ENCODE measurements at places on chromosomes 7 and 10.
A peak's percentile ranks its signal among the peaks of the same experiment; 100 is the strongest.

DNA sequence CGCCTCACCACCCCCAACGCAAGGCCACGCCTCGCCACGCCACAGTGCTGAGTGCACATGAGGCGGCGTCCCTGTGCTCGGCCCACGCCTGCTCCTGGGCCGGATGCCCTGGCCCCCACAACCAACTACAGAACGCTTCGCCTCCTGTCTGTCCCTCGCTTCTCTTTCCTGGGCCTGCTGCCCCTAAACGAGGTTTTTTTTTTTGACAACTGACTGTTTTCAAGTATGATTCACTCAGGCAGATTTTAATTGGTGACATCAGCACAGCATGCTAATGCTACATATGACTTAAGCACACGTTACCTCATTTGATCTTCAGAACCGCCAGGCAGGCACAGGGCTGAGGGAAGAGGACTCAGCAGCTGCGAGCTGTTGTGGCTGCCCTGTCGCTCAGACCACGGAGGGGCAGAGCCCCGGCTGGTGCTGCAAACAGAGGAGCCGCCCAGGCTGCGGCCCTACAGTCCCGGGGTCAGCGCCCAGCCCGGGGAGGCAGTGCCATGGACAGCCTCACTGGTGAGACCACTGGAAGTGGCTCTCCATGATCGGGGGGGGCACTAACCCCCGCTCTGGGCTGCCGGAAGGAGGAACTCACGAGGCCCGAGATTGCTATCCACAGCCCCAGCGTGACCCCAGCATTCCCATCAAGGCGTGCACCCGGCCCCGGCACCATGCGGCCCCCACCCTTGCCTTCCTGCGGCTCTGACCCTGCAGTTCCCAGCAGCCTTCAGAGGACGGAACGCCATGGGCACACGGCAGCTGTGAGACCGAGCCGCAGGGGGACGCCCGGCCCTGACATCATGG lies 212.8 kb downstream of the MAD1L1 start:
- peak; percentile 76 for DNase-seq

GRCh38 chr7:100475549-100475948 lies 3.5 kb downstream of the TSC22D4 start:
- peak; percentile 70 for DNase-seq

- peak; percentile 86 for DNase-seq
These were observed 58.2 kb upstream of the ANTXRL start for GRCh38 chr10:46228563-46229071.

DNA sequence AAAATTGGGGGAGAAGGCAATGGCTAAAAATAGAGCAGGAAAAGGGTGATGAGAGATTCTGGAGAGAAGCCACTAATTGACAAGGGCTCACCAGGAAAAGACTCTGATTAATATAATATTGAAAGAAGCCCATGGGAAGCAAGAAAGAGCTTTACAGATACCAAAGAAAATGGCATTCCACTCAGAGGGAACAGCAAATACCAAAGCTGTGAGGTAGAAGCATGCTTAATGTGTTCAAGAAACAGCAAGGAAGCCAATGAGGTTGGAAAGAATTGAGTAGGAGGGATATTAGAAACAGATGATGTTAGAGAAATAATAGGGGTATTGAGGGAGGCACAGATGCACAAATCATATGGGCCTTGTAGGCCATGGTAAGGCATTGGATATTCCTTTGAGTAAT lies 130.1 kb downstream of the MYO3A start:
- no peak for DNase-seq

- no peak for DNase-seq
These were observed 625.1 kb downstream of the DNAJB6 start for GRCh38 chr7:157961731-157962457.

- DNase-seq: no peak
These were observed 41.2 kb downstream of the DNAJC1 start for GRCh38 chr10:21962358-21962757.

DNA sequence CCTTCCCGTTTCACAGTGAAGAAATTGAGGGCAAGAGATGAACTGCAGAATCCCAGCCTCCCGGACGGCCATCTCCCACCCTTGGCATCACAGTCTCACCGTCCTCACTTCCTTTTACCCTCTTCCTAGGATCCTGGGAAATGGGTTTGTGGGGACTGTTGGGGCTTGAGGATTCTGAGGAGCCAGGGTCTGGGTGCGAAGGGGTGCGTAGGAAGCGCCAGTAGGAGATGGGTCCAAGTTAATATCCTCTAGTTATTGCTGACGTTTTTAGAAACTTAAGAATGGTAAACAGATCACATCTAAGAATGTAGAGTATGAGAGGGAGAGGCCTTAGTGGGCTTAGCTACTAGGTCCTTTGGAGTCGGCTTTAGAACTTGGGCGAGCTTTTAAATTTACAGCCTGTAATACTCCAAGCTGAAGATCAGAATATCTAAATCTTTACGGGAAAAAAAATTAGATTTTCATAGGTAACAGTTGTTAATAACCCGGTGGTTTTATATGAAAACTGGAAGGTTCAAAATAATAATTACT lies 696 bp downstream of the MALSU1 start:
- DNase-seq: no peak

DNA sequence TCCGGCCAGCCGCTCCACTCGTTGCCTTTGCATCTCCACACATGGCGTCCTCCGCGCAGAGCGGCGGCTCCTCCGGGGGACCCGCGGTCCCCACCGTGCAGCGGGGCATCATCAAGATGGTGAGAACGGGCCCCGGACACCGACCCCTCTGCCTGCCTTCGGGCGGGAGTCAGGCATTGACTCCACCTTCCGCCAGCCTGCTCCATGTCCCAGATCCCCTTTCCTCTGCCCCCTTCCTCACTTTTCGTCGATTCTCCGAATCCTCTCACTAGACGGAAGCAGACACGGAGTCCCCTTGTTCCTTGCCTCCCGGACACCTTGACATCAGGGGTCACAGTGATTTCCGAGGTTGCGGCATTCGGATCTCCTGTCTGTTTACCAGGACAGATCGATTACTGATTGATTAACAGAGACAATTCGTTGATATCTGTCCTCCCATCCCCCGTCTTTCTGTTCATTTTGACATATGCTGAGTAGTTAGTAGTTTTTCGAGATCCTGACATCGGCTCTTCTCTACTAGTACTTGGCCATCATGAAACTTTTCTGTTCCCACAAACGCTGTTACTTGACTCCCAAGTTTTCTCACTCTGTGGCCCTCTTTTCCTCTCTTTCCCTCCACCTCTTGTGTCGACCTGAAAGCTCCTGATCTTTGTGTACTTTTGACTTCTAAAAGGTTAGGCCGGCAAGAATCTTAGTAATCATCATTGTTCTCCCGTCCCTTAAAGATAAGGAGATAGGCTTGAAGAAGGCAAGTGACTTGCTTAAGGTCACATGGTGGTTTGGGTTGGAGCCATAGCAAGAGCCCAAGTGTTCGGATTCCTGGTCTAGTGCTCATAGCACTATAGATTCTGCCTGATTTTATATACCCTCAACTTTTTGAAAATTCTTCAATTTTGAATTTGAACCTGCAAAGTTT lies 597 bp downstream of the SND1 start:
- DNase-seq: no peak

DNA sequence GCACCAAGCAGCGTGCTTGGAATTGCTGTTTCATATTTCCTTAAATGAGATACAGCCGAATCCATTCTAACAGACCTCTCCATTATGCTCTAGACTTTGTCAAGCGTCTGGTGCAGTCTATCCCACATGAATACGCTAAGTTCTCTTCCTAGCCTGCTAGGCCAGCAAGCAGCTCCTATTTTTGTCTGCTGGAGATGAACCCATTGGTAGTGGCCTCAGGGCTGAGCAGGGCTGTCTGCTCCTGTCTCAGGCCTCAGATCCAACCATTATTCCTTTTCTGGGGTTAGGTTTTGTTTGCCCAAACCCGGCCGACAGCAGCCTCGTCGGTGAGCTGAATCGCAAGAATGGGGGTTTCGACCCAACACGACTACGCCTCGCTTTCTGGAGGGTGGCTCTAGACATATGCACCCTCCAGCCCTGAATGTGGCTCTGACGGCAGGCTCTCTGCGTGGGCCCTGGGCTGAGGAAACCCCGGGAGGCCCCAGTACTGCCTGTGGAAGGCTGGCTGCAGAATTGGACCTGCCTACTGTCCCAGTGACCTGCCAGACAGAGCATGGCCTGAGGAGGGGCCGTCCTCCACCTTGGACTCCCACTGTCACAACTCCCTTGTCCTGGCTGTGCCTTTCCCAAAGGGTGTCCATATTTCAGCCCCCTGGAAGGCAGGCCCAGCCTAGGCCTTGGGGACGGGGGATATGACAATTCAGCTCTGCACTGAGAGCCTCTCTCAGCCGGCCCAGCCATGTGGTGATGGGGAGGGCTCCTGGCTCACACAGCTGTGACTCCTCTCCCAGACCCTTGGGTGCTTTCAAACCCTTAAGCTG lies 267.9 kb upstream of the TCERG1L start:
- DNase-seq: peak; percentile 37

GRCh38 chr10:101061624-101062231 lies at the start of gene KAZALD1:
Gene KAZALD1, plus strand, starts transcription at chr10:101061989. Its CDS starts 604 bp downstream, at chr10:101062593.
- no peak for DNase-seq

DNA sequence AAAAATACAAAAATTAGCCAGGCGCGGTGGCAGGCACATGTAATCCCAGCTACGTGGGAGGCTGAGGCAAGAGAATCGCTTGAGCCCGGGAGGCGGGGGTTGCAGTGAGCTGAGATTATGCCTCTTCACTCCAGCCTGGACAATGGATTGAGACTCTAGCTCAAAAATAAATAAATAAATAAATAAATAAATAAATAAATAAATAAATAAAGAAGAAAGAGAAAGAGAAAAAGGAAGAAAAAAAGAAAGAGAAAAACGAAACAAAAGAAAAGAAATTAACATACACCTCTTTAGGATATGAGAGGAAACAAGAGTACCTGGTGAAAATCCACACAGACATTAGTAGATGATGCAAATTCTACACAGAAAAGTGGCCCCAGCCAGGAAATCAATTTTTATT lies 713.7 kb upstream of the POT1 start:
- DNase-seq: no peak

DNA sequence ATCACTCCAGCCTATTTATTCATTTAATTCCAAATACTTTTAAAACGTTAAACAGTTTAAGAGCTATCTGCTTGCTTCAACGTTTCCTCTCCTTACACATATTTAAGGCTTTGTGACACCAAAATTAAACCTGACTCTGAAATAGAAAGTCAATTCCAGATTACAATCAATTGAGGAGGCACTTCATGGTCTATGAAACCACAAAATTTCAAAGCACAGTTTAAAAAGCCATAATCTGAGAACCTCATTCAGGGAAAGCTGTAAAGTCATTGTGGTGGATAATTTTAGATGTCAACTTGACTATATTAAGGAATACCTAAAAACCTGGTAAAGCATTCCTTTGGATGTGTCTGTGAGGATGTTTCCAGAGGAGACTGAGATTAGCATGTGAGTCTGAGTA lies 6.2 kb downstream of the SNX13 start:
- no peak for DNase-seq

DNA sequence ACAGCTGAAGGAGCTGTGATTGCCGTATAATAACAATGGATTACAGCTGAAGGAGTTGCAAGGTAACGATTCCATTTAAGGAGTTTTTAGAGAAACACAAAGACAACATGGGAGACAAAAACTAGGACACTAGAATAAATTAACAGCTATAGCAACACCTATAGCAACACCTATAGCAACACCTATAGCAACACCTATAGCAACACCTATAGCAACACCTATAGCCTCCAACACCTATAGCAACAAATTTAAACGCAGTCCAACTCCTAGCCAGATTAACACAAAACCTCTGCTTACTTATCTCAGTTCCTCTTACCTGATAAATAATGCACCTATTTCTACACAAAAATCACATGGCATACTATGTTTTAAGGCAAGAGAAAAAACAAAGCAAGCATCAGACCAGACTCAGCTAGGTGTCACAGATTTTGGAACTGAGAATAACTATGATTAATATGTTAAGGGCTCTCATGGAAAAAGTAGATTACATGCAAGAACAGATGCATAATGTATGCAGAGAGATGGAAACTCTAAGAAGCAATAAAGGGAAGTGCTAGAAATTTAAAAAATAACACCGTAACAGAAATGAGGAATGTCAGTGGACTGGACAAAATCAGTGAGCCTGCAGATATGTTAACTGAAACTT lies 55.7 kb upstream of the SRPK2 start:
- no peak for DNase-seq

- no peak for DNase-seq
These were observed 471.4 kb downstream of the ADRA2A start for GRCh38 chr10:111548084-111548726.

- DNase-seq: no peak
These were observed 2.7 kb upstream of the HYCC1 start for GRCh38 chr7:23016345-23017253.

DNA sequence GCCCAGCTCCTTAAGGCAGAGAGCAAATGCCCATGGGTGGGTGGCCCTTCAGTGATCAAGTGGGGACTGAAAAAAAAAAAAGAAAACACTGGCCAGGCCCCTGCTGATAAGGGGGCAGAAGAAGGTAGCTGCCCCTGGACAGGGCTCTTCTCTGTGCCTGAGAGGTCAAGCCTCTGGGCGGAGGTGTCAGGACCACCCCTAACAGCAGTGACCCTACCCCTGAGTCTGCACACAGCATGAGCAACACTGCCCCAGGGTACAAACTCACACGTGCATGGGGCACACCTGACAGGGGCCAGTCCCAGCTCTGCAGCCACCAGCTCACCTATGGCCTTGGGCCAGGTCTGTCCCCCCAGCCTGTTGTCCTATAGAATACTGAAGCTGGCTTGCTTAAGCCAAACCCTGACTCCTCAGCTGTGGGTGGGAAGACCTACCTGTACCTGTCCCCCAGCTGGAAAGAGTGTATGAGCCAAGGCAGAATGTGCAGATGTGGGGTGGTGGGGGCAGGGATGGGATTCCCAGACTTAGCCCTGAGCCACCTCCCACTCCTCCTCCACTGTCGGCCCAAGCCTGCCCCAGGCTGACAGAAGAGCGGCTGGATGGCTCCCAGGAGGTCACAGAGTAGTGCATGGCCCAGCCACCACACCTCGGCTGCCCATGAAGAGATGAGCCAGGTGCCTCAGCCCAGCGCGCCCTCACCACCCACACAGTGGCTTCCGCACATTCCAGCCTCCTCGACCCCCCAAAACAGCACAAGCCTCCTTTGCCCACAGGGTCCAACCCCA lies 23.7 kb downstream of the KCNH2 start:
- DNase-seq: no peak

GRCh38 chr7:123229426-123229825 lies 29.7 kb upstream of the SLC13A1 start:
- no peak for DNase-seq

DNA sequence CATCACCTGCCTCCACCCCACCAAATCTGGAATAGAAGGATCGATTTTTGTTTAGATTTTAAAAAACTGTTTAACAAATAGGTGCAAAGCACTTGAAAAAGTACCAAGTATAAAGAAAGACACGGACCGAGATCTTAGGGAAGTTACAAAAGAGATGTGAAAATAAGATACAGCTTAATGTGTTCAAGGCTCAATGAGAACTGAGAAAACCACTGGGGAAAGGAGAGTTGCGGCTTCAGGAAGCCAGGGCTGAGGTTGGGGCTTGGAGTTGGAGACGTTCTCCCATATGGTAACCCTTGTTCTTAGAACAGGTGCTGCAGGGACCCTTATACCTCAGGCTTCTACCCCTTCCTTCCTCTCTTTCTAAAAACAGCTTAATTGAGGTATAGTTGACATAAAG lies 140.2 kb downstream of the FANK1 start:
- no peak for DNase-seq
